ENCODE measurements at places on chromosomes 3 and 15.
A peak's percentile ranks its signal among the peaks of the same experiment; 100 is the strongest.

DNA sequence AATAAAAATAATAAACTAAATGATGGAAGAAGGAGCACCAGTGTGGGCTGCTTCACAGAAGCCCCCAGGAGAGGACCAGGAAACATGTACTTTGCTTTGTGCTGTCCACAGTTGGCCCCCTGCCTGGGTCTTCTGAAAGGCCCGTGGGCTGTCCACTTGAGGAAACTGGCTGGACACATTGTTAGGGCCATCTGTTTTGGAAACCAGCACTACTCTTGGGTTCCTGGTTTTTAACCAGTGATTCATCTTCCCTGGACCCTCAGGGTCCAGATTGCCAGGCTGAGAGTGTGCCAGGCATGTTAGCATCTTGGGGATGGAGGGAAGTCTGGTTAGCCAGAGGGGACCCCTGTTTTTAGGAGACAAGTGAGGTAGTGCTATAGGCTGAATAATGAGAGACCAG, 297.2 kb upstream of the C2CD4B start:
- no peak for DNase-seq

DNA sequence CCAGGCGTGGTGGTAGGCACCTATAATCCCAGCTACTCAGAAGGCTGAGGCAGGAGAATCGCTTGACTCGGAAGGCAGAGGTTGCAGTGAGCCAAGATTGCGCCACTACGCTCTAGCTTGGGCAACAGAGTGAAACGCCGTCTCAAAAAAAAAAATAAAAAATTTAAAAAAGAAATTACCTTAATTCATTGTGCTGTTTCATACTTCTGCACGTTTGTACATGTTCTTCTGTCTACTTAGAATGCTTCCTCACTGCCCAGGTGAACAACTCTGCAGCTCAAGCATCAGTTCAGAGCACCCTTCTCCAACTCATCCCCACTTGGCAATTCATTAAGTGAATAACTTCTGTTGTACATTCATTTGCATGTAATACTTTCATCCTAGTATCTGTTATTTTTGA, 14.0 kb downstream of the CAPN7 start:
- no peak for DNase-seq

DNA sequence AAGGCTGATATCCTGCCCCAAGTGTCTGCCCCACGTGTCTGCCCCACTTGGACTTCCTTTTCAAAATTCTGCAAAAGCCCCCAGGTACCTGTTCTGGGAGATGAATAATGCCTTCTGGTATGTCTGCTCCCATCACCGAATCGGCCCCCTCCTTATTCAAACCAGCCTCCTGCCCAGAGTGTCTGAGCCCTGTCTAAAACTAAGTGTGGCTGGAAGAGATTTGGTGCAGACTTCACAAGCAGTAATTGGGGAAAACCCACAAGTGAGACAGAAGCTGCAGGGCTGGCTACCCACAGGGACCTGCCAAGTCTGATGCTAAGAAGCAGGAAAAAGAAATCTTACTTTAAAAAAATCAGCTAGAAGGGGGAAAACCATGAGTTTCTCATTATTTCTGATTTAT, 85.1 kb downstream of the DUT start:
- DNase-seq, result no peak

GRCh38 chr3:134614955-134615354, 35.9 kb downstream of the KY start:
- no peak for DNase-seq

- no peak for DNase-seq
These were observed 689.6 kb upstream of the NECTIN3 start for GRCh38 chr3:110381992-110382391.

- peak; percentile 62 for DNase-seq
These were observed 2.4 kb upstream of the CFAP91 start for GRCh38 chr3:119700269-119700919.

DNA sequence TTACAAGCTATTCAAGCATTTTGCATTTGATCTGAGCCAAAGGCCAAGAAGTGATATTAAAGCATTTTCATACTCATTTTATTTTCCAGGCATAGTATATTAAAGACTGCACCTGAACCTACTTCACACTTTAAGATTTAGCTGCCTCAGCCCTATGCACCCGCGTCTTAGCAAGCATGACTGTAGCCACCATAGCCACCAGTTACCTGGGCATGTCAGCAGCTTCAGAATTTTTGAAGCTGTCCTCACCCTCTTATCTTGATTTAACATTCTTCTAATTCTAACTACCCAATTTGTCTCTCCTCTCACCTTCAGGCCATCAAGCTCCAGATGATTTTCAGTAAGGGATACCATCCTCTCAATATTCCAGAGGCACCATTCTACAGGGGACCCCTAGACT, 39.1 kb upstream of the KLHL6 start:
- DNase-seq, result no peak

GRCh38 chr3:39384665-39385000, 1.5 kb downstream of the SLC25A38 start:
- DNase-seq, result no peak

DNA sequence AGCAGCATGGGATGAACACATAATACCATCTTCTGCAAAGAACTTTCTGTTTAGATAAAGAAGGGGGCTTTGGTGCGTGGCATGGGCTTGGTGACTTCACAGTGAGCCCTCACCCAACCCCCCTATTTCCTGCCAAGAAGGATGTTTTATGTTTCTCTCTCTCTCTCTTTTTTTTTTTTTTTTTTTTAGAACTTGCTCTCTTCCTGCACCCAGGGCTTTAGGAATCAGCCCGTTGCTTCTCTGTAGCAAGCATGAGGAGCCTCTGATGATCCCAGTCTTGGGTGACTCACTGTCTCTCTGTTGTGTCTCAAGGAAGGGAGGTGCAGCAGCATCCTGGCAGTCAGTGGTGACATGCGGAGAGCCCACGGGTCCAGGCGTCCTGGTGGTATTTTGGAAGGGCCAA, 49.1 kb downstream of the CCK start:
- DNase-seq, result peak; percentile 13

DNA sequence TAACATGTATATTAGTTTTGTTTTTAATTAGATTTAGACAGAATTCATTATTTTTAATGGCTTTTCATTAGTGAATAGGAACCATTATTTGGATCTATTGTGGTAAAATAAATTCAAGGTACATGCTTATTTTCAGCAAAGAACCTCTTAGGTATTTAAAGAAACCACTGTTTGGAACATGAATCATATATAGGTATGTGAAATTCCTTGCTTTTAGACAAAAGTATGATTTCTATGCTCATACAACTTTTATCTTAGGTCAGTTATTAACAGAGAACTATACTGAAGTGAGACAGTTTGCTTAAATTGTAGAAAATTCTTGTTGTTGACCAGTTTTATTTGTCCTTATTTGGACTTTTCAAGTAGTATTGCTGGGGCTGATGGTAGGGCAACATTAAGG, 389.9 kb downstream of the FEZF2 start:
- DNase-seq, result no peak

- DNase-seq, result no peak
These were observed 38.0 kb downstream of the BBS4 start for GRCh38 chr15:72724028-72724427.

GRCh38 chr15:66882251-66883020, 180.4 kb downstream of the SMAD6 start:
- DNase-seq, result no peak

GRCh38 chr3:46692566-46692990, 901 bp downstream of the ALS2CL start:
- peak; percentile 2 for DNase-seq

- no peak for DNase-seq
These were observed 142.2 kb upstream of the IGF1R start for GRCh38 chr15:98506172-98506571.

- no peak for DNase-seq
These were observed 66.8 kb upstream of the LIMD1 start for GRCh38 chr3:45527727-45528126.

GRCh38 chr3:104066658-104067057, 1300.1 kb upstream of the ALCAM start:
- no peak for DNase-seq

GRCh38 chr3:19103510-19103909, 44.8 kb upstream of the KCNH8 start:
- DNase-seq, result no peak

DNA sequence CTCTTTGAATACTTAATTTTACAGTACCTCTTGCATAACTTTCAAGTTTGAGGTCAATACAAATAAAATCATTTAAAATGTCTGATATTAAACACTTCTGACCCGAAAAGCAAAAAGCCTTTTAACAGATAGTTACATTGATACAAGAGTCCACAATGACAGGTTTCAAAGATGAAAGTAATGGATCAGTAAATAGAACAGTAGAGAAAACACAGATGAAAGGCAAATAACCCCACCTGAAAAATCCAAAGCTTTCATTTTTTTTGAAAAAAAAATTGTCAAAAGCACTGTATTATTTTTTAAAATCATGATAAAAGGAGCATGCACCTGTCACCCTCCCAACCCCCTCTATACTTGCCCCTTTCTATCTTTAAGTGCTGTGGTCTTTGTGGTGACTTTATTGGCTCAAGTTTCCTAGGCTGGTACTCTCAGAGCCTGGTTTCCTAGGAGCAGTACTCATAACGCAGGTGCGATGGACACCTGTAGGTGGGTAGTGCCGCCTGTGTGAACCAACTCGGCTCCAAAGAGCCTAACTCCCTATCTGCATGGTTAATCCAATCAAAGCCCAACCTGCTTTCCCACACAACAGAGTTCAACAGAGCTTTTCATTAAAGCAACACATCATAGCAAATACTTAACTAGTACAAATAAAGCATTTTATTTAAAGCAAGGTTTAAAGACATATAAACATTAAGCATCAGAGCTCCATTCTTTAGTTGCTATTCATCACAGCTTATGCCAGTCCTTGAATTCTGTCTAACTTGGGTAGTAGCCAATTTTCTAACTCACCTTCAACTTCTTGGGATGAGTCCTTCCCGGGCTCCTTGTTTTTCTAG, 32.2 kb downstream of the LIPC start:
- DNase-seq, result no peak

- no peak for DNase-seq
These were observed 39.4 kb upstream of the CD47 start for GRCh38 chr3:108130236-108130635.

- no peak for DNase-seq
These were observed at the start of gene P2RY13 for GRCh38 chr3:151329363-151329762. Gene P2RY13, minus strand, starts transcription at chr3:151329549. Its CDS starts 21 bp downstream, at chr3:151329528.

DNA sequence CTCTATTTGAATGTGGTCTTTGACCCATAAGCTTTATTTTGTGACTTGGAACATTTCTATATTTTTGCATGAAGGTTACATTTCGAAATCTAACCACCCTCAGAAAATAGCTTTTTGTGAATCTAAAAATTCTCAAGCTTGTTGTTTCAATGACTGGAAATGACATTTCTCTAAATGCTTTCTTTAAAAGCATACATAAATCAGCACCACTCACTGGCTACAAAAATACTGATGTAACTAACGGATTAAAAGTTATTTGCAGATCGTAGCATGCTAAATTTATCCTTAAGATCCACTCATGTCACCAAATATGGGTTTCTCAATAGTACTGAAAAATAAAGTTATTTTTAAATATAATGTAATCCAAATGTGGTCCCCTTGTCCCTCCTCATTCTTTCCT, 55.2 kb upstream of the ACAN start:
- DNase-seq, result no peak

DNA sequence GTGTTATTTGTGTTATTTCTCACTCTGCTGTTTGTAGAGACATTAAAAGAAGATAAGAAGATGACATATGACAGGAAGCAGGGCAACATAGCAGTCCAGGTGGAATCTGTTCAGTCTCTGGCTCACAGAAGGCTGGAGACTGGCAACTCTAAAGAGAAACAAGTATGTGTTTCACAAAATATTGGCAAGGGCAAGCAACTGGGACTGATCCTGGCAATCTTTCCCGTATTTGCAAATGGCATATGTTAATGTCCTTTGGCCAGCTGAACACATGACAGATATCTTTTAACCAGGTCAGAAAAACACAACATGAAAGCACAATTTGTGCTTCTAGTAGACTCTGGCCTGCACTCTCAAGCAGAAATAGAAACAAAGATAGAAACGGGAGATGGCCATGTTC, 1354.1 kb upstream of the EPHA6 start:
- no peak for DNase-seq

DNA sequence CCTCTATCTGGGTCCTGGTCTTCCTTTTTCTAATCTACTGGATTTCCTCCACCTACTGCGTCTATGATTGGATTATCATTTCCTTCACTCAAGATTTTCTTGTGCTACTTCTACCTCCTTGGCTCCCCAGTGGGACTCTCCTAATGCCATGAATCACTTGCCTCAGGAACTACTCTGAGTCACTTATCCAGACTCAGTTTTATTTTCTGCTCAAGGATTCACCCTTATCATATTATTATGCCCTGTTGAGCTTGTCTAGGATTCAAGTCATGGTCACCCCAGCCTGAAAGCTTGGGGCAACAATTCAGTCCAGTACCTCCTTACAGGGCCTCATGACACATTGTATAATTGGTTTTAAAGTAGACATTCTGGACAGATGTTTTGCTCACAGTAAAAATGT, 968.1 kb downstream of the ROBO1 start:
- DNase-seq, result no peak

- no peak for DNase-seq
These were observed 252.0 kb downstream of the UBE2E2 start for GRCh38 chr3:23455084-23455483.

DNA sequence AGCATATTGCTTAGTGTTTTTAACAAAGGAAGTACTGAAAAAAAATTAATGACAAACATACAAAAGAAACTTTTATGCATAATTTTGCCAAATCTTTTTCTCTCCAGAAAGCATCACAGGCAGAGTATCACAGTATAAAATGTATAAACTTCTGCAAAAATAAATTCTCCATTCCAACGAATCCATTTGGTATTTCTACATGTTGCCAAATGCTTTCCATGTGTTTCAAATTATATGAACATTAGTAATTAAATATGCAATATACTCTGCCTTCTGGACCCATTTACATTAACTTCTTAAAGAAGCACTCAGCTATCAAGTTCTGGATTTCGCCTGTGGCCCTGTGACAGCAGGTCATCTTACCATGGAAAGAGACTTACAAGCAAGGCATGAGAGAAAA, 189.1 kb upstream of the ALCAM start:
- no peak for DNase-seq

- peak; percentile 31 for DNase-seq
These were observed 24.5 kb upstream of the RAD18 start for GRCh38 chr3:8987645-8988383.

- peak; percentile 76 for DNase-seq
These were observed 7.7 kb downstream of the LRRC2 start for GRCh38 chr3:46558184-46559043.

GRCh38 chr3:123388811-123389627, 59.9 kb downstream of the ADCY5 start:
- no peak for DNase-seq
